Gastrocnemius medialis (tissue), 4 donors: ENCODE measurements at places on chromosomes 2 and 18. TPM values are rescaled to one million over a fixed set of nuclear protein-coding genes. Genes with fewer than 3 reads are reported as not detected.
A peak's percentile ranks its signal among the peaks of the same experiment; 100 is the strongest.

DNA sequence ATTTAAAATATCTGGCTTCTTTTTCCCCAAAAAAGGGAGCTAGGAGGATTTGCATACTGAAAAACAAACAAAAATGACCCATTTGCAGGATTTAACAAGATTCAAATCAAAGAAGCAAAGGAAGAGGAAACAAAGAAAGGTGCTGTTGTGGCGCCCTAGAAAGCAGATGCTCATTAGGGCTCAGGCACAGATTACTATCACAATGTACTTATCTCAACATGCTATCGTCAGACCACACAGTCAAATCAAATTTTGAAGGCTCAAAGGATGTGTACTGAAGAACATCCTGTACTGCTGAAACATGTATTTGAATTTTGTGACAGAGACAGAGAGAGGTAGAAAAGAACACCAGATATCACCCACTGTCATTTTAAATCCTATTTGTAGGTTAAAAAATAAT is 10.9 kb downstream of the RBMS1 start:
- DNase-seq: no peak
- H3K27ac ChIP-seq: no peak overlapping the region
- H3K4me3 ChIP-seq: no peak overlapping the region
- no peaks in the 10 kb centered on the region for H3K27me3 ChIP-seq

Gene ABCG8
- total RNA-seq: 0.07 TPM

DNA sequence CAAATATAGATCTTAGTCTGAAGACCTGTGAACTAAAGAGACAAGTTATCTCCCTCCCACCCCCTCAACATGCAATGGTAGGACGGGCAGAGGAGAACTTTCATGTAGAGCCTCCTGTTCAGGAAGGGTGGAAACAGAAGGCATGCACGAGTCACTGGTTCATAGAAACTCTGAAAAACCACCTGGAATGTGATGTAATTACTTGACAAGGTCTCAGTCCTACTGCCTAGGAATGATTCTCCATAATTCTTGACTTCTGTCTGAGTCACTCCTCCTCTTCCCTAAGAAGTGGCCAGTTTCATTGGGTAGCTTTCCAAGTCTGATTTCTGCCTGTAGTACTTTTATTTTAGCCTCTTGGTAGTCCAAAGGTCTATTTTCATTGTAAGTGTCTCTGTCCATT is 277.3 kb downstream of the PTPRM start:
- peaks cover 18% of the 10 kb centered on the region for H3K4me1 ChIP-seq
- H3K27me3 ChIP-seq: no peaks in the 10 kb centered on the region
- H3K4me3 ChIP-seq: no peak overlapping the region
- H3K27ac ChIP-seq: no peak overlapping the region
- DNase-seq: no peak

DNA sequence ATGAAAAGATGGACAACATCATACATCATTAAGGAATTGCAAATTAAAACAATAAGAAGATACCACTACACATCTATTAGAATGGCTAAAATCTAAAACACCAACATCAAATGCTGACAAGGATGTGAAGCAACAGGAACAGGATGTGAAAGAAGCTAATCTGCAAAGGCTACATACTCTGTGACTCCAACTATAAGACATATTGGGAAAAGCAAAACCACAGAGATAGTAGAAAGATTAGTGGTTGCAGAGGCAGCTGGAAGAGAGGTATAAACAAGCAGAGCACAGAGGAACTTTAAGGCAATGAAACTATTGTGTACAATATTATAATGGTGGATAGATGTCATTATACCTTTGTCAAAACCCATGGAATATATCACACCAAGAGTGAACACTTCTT is 393.7 kb upstream of the RAB6C start:
- DNase-seq: no peak
- H3K27ac ChIP-seq: no peak overlapping the region
- no peaks in the 10 kb centered on the region for H3K27me3 ChIP-seq
- H3K36me3 ChIP-seq: no peaks in the 10 kb centered on the region
- no peak overlapping the region for H3K4me3 ChIP-seq

Gene TMEM198
- 1.8 TPM for total RNA-seq

- no peaks in the 10 kb centered on the region for H3K27me3 ChIP-seq
- peaks cover 5% of the 10 kb centered on the region for H3K4me1 ChIP-seq
- DNase-seq: peak; percentile 19
- H3K27ac ChIP-seq: no peak overlapping the region
These were observed 18.7 kb upstream of the ACVR1 start for GRCh38 chr2:157894694-157895435.
